ENCODE measurements at places on chromosomes 2 and 18. TPM values are rescaled to one million over a fixed set of nuclear protein-coding genes. Genes with fewer than 3 reads are reported as not detected.

The C2orf92 gene
- total RNA-seq, result 6.5 TPM

The SCN3A gene
- not detected for total RNA-seq

The PTPRN gene
- 0.11 TPM for total RNA-seq

The LRRC30 gene
- total RNA-seq, result not detected

The C2orf80 gene
- not detected for total RNA-seq

The IL18RAP gene
- total RNA-seq, result 4.1 TPM

The MBD1 gene
- total RNA-seq, result 83.0 TPM

The FOXD4L1 gene
- 0.18 TPM for total RNA-seq

The CD207 gene
- not detected for total RNA-seq

The SULT1C2 gene
- not detected for total RNA-seq

The RGPD4 gene
- total RNA-seq, result 0.72 TPM

The KCNG2 gene
- total RNA-seq, result not detected

The AKAIN1 gene
- not detected for total RNA-seq

The CNOT11 gene
- 60.9 TPM for total RNA-seq

GRCh38 chr2:237125967-237126366 is 40.3 kb downstream of the COPS8 start:
- DNase-seq, result no peak

DNA sequence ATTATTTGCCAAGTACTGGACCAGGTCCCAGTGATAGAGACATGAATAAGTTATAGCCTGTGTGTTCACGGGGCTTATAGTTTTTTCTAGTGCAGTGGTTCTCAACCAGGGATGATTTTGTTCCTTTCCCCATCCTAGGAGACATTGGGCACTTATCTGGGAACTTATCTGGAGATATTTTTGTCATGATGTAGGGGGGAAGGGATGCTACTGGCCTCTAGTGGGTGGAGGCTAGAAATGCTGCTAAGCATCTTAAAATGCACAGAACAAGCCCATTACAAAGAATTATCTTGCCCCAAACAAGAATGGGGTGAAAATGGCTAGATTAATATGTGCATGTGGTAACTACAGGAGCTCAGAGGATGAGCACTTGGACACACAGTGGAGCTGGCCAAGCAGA is 75.2 kb downstream of the KLHL29 start:
- no peak for DNase-seq

DNA sequence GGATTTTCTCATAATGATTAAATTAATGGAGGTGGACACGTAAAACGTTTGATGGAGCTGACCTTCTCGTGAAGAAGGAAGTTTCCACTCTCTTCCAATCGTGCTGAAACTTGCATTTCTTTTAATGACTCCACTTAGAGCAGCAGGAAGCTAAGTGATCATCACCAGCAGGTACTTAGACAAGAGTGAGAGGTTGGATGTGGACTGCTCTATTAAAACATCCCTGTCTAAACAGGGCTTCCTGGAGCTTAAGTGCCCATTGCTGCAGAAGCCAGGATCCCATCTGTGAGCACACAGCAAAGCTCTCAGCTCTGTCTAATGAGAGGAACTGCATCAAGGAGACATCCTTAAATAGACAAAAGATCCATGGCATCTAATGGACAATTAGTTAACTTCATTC is 1539.5 kb upstream of the CELF4 start:
- DNase-seq, result no peak

DNA sequence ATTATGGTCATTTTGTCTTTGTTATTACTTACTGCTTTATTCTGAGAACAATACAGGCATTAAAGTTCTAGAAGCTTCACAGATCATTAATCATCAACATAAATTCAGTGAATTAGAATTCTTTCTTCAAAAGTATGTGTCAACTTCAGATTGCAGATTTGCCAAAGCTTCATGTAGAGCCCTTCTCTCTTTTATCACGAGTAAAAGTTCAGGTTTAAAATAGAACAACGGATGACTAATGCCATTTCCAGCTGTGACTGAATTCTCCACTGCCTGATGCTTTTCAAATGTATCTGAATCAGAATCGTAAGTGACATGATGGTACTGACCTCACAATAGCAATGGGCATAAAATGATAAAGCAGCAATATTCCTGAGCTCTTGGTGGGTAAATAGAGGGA is 116.0 kb downstream of the ABCA12 start:
- DNase-seq, result no peak

DNA sequence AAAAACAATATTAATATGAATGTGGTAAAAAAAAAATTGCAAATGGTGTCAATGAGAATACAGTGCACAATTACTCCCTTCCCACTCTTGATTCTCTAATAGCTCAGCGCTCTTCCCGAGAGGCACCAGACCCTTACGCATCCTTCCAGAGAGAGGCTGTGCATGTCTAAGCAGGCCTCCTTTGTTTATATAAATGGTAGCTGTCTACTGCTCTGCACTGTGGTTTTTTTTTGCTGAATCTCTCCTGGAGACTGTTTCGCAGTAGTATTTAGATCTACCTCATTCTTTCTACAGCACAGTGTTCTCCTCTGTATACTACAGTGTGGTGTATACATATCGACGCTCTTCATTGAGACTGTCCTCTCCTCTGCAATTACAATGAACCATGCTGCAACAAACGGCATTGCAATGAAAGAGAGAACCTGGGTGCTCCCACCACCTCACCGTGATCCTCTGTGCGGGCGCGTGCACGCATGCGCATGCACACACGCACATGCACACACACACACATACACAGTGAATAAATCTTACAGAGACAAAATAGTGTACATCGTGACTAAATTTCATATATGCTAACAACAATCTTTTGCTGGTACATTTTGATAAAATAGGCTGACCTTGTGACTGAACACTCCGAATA is 19.4 kb downstream of the SEPTIN10 start:
- DNase-seq, result no peak

DNA sequence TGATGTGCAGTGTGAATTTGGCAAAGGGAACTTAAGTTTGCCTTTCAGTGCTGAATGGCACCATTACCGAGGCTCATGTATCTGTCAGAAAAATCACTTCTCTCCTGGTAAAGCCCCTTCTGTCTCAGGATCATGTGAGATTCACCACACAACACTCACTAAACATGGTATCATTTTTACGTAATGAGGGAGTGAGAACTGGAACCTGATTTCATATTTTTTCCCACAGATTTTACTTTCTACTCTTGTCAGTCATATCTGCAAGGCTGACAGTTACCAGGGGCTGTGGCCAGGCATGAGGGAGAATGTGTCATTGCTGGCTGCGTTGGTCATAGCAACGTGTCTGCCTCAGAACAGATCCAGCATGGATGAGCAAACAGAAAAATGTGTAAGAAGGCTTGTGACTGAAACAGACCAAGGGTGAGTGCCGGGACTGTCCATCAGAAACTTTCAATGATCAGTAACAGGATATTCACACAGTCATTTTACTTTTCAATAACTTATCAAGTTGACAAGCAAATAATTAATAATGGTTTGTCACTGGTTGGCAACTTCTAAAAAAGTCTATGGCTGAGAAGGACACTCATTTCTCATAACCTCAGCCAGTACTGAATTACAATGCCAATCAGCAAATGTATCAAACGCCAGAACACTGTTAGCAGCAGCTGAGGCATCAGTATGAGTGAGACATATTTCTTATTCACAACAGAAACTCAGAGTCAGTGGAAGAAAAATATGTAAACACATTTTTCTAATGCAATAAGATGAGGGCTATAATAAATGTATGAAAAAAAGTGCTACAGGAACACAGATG is 100.5 kb downstream of the CDC42EP3 start:
- DNase-seq, result no peak

- no peak for DNase-seq
These were observed 261.3 kb upstream of the CCDC68 start for GRCh38 chr18:55220523-55220922.

DNA sequence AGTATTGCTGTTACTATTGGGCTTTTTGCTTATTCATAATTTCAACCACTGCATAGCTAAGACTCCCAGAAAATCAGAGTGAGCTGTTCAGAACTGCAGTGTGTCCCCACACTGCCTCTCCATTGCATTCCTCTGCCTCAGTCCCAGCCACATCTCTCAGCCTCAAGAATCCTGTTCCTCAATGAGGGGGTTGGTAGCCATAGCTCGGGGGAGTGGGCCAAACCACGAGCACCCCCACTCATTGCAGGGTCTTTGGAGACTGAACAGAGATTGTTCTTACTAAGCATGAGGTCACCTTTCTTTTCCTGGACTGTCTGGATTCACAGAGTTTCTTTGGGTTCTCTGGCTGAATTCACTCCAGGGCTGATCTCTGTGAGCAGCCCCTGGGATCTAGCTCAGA is 161.1 kb downstream of the GFPT1 start:
- no peak for DNase-seq

DNA sequence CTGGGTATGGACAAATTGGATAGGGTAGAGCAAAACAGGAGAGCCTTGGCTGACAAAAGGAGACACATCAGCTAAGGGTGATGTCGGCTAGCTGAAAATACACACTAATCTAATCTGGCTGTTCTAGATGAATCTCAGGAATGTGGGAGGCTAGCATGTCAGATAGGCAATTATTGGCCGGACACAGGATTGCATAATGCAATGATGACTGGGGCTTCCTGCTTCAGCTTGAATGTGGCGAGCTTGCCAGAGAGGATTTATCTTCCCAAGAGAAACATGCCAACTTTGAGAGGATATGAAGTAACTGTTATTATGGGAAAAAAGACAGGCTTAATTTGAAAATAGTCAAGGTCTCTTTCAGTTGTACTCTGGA is 102.4 kb downstream of the TRIB2 start:
- DNase-seq, result no peak

- no peak for DNase-seq
These were observed 329.2 kb upstream of the FIGN start for GRCh38 chr2:164065038-164065437.

- DNase-seq, result no peak
These were observed 3.8 kb upstream of the GCC2 start for GRCh38 chr2:108444941-108445840.

DNA sequence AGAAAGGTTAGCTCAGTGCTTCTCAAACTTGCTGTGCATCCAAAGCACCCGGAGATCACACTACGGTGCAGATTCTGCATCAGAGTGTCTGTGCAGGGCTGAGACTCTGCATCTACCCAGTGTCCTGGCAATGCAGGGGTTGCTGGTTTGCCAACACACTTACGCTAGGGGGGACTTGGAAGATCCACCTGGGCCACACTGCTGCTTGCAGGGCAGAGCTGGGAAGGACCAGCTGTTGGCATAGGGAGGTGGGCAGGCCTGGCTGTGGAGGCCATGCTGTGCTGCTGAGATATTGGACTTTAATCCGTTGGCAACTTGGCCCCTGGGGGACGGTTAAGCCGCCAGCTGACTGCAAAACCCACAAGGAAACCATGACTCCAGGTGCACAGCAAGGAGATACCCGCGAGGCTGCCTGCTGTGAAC is 397.6 kb upstream of the HS6ST1 start:
- no peak for DNase-seq

- DNase-seq, result no peak
These were observed 714.6 kb upstream of the LRATD1 start for GRCh38 chr2:13917958-13918357.

DNA sequence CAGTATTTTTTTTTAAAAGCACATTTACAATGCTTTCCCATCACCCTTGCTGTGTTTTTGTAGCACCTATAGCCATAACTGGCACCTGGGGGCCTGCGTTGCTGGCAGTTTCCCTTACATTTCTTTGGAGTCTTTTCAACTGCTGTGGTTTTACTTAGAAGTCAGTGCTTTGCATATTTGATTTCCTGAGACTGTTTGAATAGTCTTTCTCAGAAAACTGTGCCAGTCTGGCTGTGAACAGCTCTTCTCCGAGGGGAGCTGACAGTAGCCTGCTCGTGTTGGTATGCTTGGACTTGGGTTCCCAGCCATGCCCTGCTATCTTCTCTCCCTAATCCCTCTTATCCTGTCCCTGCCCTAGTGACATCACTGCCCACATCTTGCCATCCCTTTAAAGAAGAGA is 81.5 kb downstream of the DPP4 start:
- DNase-seq, result peak; percentile 9

GRCh38 chr2:55877087-55877436 is 46.5 kb downstream of the EFEMP1 start:
- no peak for DNase-seq

- no peak for DNase-seq
These were observed 58.8 kb downstream of the DGKD start for GRCh38 chr2:233413046-233413445.

Measured in CD8-positive, alpha-beta memory T cell (primary cell).